ENCODE measurements at places on chromosomes 12 and 14.
A peak's percentile ranks its signal among the peaks of the same experiment; 100 is the strongest.

DNA sequence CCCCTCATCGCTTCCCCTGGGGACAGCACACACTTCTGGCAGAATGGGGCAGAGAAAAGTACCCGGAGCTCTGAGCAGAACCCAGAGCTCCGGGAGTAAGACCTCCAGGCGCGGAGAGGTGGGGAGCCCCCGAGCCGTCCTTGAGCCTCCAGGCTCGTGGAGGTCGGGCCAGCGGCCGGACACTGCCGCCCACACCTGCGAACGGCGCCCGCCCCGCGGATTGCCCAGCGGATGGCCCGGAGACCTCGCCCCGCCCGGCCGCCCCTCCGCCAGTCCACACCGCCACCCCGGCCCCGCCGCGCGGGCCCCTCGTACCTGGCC, 344 bp downstream of the SPTLC2 start:
- DNase-seq, result no peak

DNA sequence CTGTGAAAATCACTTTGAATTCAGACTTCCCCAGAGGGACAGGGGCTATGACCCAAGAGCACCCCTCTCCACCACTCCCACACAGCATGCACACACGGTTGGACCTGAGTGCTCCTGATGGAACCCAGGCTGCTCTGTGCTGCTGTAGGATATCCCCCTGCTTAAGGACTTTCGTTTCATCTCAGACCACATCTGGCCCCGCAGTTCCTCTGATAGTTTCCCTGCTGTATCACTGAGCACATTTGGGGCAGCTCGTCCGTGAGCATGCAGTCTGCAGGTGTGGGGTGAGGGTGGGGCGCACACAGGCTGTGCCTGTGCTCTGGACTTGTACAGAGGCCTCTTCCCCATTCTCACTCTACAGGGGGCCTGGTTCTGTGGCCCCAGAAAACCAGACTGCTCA, 345.2 kb upstream of the FKBP4 start:
- DNase-seq, result no peak

- DNase-seq, result no peak
Measured at GRCh38 chr12:701896-702539, 38.8 kb upstream of the NINJ2 start.

DNA sequence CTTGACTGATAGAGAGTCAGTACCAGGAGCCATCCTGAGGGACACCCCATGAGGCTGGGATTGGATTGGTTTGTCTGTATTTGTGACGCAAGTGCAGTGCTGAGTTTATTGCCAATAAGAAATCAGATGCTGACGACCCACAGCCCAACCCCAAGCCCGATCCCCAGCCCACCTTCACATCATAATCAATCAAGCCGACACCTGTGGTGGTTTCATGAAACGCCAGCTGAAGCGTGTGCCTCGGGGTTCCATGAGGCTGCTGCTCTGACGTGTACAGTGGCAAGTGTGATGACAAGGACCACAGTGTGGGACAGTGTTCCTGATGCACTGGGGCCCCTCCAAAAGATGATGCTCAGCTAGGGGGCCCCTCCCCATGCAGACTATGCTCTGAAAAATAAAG, 62.1 kb upstream of the C14orf180 start:
- DNase-seq, result no peak

DNA sequence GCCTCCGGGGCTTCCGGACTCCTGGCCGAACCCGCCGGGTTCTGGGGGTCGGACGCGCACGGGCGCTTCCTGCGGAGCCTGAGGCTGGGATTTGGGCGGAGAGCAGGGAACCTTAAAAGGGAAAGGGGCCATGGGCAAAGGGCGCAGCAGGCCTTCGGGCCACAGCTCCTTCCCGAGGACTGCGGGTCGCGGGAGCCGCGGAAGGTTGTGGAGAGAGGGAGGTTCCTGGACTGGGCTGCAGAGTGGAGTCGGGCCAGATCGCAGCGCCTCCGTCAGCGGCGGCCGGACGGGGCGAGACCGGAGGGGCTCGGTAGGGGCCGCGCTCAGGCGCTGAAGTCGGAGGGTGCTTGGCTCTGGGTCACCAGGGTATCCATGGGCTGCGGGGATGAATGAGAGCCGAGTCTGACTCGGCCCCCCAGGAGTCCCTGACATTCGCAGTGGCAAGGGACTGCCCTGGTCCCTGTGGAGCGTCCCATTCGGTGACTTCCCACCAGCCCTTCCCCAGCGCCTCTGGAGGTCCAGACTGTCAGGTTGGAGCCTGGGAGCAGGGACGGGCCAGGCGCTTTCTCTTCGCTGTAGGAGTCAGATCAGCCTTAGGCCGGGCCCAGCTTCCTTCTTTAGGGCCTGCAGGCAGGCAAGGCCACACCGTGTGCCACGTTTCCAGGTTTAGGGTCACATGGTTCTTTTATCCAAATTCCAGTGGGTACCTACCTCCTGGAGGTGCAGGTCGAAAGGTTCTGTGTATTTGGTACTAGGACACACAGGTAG, 938 bp upstream of the SLC25A29 start:
- no peak for DNase-seq

GRCh38 chr12:126189856-126190255, 1124.6 kb downstream of the AACS start:
- no peak for DNase-seq

- no peak for DNase-seq
Measured at GRCh38 chr12:122096591-122097149, 18.1 kb downstream of the MLXIP start.

GRCh38 chr14:36870776-36871175, 209.1 kb downstream of the PAX9 start:
- no peak for DNase-seq

- no peak for DNase-seq
Measured at GRCh38 chr12:71164166-71164565, 6.4 kb upstream of the TSPAN8 start.

- DNase-seq, result no peak
Measured at GRCh38 chr14:57714487-57714931, 151.4 kb downstream of the SLC35F4 start.

DNA sequence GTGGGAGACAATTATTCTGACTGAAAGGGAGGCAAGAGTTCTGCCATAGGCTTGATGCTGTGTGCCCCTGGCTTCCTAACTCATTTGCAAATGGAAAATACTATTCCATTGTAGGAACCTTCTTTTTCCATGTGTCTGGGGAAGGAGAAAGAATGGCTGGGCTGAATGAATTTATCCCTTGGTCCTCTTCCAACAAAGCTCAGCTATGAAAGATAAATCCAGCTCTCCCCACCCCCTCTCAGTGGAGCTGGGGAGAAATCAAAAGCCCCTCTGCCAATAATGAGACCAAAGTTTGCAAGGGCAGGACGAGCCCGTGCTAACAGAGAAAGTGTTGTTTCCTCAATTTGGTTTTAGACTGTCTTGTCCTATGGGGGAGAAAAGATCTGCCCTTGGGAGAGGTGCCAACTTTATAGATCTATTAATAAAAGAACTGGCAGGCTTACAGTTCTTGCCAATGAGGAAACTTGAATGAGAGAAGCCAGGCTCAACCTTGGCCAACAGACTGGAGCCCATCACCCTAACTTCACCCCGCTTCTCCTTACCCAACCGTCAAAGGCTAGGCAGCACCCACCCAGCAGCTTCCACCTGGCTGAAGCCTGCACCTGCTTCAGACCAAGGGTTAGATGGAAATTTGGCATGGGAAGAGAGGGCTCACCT, 8.9 kb upstream of the TCL1B start:
- DNase-seq, result no peak

DNA sequence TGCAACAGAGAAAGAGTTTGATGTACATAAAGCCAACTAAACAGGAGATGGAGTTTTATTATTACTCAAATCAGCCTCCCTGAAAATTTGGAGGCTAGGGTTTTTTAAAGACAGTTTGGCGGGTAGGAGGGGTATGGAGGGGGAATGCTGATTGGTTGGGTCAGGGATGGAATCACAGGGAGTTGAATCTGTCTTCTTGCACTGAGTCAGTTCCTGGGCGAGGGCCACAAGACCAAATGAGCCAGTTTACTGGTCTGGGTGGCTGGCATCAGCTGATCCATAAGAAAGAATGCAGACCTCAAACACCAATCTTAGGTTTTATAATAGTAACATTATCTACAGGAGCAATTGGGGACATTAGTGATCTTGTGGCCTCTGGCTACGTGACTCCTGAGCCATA, 64.9 kb downstream of the RIN3 start:
- DNase-seq, result no peak

DNA sequence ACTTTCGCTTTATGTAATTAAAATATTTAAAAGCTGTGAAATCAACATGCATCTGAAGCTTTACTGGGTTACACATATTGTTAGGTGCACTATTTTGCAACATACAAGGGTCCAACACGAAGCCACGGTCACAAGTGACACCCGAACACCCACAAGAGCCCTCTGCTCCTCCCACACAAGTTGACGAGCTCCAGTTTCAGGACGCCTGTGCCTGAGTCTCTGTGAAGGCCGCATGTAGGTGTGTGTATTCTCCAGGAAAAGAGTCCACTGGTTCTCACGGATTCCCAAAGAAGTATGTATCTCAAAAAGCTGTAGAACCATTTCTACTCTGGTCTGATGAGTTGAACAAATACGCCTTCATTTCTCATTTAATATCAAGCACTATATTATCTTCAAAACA, 12.0 kb downstream of the SLC15A4 start:
- DNase-seq, result no peak

DNA sequence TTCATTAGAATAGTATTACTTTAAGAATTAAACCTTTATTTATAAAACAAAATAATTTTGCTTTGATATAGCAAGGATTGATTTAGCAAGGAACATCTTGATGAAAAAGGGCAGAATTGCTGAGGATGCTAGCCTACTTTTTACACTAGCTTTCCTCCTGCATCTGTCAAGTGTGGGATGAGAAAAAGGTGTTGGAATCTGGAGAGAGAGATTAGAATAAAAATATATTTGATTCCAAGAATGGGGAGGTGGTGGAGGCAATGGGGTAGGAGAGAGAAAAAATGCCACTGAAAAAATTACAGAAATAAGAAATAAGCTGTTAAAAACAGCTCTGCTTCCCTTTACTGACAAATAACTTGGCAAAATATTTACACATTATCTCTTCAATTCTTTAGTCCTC, 98.9 kb downstream of the NUMB start:
- no peak for DNase-seq

- DNase-seq, result no peak
Measured at GRCh38 chr12:110934093-110934852, 13.9 kb upstream of the MYL2 start.

DNA sequence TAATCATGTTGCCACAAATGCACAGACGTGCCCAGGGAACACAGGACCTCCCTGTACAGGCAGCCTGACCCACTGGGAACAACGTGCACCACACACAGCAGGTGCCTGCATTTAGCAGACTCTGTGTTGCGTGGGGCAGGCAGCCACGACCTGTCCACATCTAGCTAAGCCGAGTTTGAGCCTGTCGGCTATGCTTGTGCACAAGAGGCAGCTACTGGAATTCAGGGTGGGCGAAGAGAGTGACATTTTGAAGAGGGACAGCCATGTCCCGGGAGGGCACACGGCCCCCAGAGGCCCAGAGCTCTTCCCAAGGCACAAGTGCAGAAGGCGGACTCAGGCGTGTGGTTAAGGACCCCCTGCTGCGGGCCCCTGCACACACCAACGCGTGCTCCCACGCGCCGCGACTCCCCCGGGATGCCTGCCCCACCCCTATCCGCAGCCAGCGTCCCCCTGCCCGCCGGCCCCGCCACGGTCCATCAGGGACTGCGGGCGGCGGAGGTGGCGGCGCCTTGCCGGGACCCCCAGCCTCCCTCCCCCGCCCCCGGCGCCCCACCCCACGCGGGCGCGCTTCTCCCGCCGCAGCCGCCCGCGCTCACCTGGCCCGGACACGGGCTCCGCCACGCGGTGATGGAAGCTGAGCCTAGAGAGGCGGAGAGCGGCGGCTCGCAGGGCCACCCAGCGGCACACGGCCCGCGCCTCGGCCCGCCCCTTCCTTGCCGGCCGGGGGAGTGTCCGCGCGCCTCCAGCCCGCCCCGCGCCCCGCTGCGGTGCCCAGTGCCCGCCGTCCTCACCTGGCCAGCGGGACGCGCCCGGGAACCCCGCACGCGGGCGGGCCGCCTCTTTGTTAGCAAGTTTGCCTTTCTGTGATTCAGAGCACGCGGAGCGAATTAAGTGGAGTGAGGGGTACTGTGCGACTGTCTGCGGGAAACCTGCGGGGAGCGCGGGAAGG, 125.3 kb upstream of the PRMT8 start:
- DNase-seq, result no peak

GRCh38 chr12:124823272-124823970, 40.2 kb downstream of the SCARB1 start:
- DNase-seq, result no peak

GRCh38 chr12:25250744-25251730, at the start of gene KRAS:
Gene KRAS, minus strand, starts transcription at chr12:25250929.
- peak; percentile 82 for DNase-seq

- DNase-seq, result no peak
Measured at GRCh38 chr12:13007496-13008233, 7.6 kb upstream of the HEBP1 start.

DNA sequence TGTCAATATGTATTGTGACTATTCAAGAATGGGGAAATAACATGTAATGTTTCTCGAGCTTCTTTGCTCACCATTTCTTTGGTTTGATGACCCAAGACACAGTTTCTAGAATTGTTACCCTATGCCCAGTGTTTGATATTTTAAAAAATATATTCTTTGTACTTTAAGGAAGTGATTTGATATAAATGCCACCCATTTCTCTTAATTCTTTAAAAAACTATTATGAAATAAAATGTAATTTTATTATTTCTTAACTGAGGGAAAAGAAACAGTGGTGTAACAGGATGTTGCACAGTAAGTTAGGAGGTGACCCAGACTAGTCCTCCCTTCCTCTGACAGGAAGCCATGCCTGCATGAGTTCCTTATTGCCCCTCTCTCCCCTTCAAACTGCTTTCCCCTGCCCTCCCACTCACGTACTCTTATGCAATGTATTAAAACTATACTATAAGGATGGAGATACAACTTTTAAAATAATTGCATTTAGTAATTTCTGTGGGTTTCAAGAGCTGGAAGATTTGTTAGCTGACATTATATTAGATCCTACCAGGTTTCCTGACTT, 279.4 kb downstream of the TMTC2 start:
- no peak for DNase-seq

DNA sequence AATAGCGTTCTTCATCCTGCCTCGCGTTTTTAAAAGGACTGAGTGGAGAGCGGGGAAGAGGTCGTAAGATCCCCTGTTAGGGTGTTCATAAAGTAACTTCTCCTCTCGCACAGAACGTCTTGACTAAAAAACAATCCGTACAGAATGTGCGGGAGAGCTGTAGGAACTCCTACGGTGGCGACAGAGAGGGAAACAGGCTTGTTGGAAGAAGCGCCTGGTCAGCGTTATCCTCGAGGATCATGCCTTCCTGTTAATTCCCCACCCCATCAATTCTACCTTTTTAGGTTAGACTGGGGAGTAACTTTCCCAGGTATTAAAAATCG, 399 bp upstream of the WASHC4 start:
- no peak for DNase-seq

- DNase-seq, result peak; percentile 71
Measured at GRCh38 chr14:21476523-21476924, 235 bp downstream of the RAB2B start.

DNA sequence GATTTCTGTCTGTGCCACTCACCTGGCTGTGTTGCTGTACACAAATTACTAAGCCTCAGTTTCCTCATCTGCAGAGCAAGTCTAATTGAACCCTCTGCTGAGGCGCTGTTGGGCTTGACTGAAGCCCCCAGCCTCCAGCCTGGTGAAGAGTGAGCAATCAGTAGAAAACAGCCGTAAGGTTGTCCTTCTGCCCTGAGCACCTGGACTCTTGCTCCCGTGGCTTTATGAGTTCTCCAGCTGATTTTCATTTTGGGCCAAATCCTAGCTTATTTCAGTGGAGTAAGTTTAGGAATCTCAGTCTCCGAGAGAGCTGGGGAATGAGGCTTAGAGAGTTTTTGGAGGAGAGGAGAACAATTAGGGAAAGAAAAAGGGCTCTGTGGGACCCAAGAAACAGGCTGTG, 133.9 kb upstream of the EVL start:
- no peak for DNase-seq

- no peak for DNase-seq
Measured at GRCh38 chr14:47899685-47900084, 224.3 kb upstream of the MDGA2 start.

All from stimulated activated CD4-positive, alpha-beta T cell treated with anti-CD3 and anti-CD28 coated beads, Interleukin-1b, Interleukin-23, amount 100 ng/mL, for 24 hours (primary cell).